T-helper 2 cell treated with Interferon-gamma antibody and Interleukin-4, amounts not matched to agents 5 μg/mL and 100 μg/mL, for 36 hours (primary cell): ENCODE measurements at places on chromosomes 11 and 22.
A peak's percentile ranks its signal among the peaks of the same experiment; 100 is the strongest.

- no peak for DNase-seq
These were observed 13.0 kb upstream of the GLYATL1 start for GRCh38 chr11:58926251-58926650.

- DNase-seq, result no peak
These were observed 11.5 kb downstream of the THAP12 start for GRCh38 chr11:76369406-76369805.

GRCh38 chr22:19889951-19890350 lies 35.3 kb upstream of the GNB1L start:
- no peak for DNase-seq

- DNase-seq, result no peak
These were observed 279.4 kb downstream of the LARGE1 start for GRCh38 chr22:33640900-33641299.

- DNase-seq, result no peak
These were observed 7.2 kb downstream of the WT1 start for GRCh38 chr11:32427935-32428664.

GRCh38 chr11:45073685-45074141 lies 72.7 kb upstream of the PRDM11 start:
- DNase-seq, result no peak

DNA sequence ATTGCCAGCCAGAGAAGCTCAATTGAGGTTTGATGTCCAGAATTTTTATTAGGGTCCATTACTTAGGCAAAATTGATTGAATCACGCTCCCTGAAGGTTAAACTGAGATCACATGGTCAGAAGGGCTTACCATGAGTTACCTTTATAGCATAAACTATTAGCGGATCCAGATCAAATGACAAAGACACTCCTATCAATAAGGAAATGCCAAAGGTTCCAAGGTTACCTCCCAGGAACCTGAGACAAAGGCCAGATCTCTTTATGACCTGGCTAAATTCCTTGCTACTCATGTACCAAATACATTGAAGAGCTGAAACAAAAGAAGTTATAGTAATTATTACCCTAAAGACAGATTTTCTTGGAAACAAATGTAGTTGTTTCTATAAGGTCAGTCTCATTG lies 27.8 kb upstream of the ANO5 start:
- no peak for DNase-seq

- DNase-seq, result no peak
These were observed 3.0 kb downstream of the MIAT start for GRCh38 chr22:26660356-26660755.

DNA sequence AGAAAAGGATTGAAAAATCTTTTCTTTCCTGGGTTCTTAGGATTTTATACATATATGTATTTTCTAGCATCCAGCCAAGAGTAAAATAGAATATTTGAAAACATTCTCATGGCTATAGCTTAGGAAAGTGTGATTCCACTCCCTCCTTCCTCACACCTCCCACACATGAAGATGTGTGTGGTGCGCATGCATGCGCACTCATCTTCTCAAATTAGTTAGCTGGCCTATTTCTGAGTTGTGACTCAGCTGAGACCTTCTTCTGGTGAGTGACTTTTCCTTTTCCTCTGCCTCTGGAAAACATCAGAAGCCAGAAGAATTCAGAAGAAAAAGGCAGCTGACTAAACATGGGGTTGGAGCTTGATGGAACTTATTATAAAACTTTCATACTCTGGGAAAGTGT lies 149.8 kb downstream of the OR4C45 start:
- no peak for DNase-seq

GRCh38 chr11:13105237-13105844 lies 96.2 kb downstream of the RASSF10 start:
- DNase-seq, result no peak

GRCh38 chr11:76553554-76554476 lies 109.0 kb downstream of the EMSY start:
- no peak for DNase-seq

DNA sequence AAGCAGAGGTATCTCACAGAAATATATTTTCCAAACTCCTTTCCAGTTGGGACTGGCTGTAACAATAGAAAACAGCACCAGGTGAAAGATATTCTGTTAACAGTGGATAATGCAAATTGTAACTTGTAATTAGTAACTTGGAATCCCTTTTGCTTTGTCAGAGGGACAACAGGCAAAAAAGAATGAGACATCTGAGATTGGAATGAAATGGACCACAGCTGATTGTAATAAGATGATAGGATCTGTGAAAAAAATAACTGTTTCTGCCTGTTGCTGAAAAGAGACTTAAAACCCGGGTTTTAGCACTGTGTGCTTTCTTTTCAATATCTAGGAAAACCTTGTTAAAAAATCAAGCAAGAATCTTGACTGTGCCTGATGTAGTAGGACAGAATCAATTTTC lies 655.7 kb downstream of the METTL15 start:
- no peak for DNase-seq

- DNase-seq, result no peak
These were observed 4.3 kb downstream of the C1QTNF6 start for GRCh38 chr22:37183432-37184379.

GRCh38 chr11:42972741-42973140 lies 339.1 kb upstream of the API5 start:
- DNase-seq, result no peak

- no peak for DNase-seq
These were observed 15.6 kb downstream of the OVCH2 start for GRCh38 chr11:7690648-7691047.

DNA sequence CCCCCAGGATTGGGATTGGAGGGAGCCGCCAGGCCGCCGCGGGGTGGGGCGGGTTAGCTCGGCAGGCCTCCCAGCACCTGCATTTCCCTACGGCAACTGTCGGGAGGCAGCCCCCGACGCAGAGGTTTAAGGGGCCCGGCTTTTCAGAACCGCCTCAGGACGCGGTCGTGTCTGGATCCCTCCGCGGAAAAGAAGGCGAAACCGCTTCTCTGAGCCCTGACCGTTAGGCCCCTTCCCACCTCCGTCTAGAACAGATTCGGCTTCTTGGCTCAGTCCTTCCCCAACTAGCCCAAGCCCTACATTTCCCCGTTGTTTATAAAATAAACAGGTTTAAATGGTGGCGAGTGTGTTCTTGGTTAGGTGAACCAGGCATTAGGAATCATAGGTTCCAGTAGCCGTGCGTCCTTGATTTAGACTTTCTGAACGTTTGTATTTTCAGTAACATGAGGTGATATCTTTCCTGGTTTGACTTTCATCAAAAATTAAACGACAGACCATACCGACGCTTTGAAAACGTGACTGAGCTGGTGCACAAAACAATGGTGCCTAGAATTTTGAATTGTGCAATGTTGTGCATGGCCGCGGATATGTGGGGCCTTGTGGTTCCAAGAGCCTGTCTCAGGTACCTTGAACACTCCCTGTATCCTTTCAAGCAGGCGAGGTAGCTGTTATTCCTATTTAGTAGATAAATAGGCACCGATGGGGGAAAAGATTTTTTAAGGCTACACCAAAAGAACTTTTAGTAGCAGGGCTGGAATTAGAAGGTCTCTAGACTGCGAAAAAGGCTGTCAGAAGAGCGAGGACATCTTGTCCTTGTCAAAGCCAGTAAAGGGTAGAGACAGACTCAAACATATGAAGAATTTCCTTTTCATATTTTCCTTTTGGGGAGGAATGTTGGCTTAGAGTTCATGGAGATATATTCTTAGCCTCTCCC lies 1.2 kb upstream of the HSPA8 start:
- no peak for DNase-seq

DNA sequence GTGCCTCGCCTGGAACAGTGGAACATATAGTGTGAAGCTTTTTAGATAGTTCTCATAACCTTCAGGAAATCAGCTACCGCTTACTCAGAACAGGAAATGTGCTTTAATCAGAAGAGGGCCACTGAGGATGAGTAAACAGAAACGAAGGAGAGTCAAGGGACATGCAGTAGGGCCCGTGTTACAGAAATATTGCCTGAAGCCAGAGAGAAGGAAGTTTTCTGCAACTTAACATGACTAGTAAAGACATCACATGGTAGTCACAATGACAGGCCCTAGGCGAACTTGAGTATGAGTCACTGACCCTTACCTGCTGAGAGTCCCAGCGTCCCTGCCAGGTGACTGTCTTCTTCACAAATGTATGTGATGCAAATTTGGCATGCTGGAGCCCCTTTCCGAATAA lies 39.4 kb downstream of the CARD18 start:
- DNase-seq, result peak; percentile 17

GRCh38 chr11:12229450-12230229 lies 119.2 kb downstream of the MICAL2 start:
- no peak for DNase-seq

GRCh38 chr11:100396266-100396665 lies 290.8 kb upstream of the ARHGAP42 start:
- DNase-seq, result no peak

- DNase-seq, result no peak
These were observed 10.8 kb upstream of the WEE1 start for GRCh38 chr11:9562716-9563115.

DNA sequence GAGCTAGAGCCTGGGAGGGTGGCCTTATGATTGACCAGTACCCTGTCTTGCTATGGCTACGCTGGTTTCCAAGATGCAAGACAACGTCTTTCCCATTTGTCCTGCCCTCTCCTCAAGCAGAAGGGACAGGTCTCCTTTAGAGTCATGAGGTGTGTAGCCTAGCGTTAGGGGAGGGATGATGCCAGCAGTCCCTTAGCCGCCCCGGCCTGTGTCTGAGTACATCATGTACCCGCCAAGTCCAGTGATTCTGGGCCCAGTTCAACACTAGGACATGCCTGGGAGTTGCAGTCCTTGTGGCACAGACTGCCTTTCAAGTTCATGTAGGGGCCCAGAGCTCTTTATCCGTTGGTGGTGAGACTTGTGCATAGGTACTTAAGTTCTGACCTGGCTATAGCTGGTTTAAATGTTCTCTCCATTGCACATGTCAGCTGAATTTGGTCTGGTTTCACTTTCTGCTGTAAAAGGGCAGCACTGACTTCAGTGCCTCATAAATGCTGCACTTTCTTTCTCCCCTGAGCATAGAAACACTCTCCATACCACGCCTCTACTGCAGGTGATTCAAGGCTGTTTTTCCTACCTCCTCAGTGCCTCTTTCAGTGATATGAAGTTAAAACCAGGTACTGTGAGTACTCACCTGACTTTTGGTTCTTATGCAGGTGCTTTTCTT lies 151.1 kb downstream of the METTL15 start:
- no peak for DNase-seq

- no peak for DNase-seq
These were observed 10.5 kb upstream of the MS4A2 start for GRCh38 chr11:60077981-60078380.

GRCh38 chr11:7591987-7592386 lies 78.2 kb downstream of the PPFIBP2 start:
- DNase-seq, result no peak

DNA sequence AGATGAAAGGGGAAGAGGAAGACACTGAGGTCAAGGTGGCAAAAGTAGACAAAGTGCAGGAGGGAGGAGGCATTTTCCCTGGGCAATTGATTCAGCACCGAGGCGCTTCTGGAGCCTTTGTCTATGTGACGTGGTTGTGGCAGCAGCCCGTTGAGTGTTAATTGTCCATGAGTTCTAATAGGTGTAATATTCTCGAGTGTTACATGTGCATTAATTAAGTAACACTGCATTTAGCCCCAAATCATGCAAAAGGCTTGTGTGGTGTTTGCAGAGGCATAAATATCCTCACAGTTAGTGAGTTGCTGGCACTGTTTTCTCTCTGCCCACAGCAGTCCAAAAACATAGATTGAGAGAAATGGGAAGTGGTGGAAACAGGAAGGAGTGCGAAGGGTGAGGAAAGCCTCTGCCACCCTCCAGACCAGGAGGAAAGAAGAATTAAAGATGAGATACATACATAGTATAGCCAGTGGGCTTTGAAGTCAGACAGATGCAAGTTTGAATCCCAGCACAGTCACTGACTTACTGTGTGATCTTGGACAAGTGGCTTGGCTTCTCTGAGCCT lies 361.2 kb downstream of the MN1 start:
- DNase-seq, result no peak

DNA sequence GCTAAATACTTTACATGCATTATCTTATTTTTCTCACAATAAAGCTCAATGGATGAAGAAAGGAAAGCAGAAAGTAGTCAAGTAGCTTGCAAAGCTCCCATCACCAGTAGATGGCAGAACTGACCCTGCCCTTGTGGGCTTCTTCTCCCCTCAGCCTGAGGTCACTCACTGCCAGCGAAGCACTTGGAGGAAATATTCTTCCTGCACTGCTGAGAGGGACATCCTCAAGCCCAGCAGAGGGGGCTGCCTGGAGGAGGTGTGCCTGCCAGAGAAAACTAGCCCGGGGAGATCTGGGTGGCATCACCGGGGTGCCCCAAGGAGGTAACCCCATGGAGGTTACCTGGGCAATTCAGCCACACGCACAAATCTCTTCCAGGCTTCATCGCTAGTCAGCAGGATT lies 6.6 kb downstream of the APOL4 start:
- peak; percentile 25 for DNase-seq

DNA sequence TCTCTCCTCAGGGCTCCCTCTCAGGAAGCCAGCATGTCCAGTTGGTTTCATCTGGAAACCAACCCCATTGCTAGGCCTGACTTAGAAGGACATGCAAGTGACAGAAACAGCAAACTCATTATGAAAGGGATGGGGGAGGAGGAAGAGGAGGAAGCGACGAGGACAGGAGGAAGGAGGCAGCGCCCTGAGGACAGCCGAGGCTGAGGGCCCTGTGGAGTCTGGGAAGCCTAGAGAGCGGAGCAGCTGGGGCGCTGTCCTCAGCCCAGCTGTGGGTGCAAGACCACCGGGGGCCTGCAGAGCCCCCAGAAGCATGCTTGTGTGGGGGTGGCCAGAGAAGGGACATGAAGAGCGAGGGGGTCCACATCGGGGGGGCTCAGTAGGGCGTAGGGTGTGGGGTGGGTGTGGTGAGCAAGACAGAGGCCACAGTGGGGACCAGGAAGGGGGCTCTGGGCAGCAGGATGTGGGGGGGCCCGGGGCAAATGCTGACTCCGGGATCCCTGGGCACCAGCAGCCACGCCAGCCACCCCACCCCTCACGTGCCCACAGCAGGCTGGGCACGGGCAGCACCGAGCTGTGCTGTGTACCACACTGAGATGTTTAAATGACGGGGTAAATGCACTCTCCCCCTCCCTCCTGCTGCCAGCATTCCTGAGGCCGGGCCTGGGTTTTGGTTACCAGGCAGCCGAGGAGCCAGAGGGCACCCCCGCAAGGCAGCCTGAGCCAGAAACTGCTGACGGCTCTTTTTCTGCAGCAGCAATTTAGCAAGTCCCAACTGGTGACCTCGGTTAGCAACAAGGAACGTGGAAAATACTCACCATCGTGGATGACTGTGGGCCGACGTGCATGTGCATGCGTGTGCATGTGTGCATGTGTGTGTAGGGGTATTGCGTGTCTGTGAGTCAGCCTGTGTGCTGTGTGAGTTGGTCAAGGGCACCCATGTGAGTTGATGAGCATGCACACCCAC lies 82.7 kb upstream of the LINC01488 start:
- no peak for DNase-seq

- DNase-seq, result no peak
These were observed 170.9 kb upstream of the CTSC start for GRCh38 chr11:88508418-88508758.

DNA sequence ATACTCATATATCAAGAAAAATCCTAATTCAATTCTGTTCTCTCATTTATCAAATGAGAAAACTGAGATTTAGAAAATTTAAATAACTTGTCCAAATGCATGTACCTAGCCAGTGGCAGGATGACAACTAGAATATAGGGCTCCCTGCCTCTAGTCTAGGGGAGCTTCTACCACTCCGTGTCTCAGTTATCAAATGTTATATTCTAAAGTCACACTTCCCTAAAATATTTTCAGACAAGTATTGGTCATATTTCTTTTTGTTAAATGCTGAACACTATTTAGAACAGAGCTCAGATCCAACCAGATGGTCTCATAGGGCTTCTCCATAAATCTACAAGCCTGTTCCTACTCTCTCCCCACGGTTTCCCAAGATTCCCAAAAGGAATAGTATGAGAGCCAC lies 26.3 kb downstream of the KCNJ1 start:
- DNase-seq, result no peak
